NCI-H1092 (cell line): ENCODE measurements at places on chromosomes 5 and 9.

- no peak for DNase-seq
Measured at GRCh38 chr9:93681269-93682154, 105.1 kb downstream of the PHF2 start.

DNA sequence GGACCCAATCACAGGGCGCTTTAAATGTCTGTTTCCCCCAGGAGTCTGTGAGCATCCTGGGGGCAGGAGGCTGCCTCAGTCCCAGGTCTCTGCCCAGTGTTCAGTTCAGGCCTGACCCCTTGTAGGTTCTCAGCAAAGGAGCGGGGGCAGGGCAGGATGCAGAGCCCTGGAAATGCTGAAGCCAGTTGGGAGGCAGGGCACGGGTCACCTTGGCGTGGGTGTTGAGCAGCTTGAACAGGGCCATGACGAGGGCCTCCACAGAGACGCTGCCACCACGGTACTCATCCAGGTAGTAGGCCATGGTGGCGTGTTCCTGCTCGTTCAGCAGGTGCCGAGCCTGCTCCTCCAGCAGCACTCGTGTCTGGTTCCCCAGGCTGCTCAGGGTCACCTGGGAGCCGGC is 36.3 kb upstream of the AKNA start:
- no peak for DNase-seq

- DNase-seq, result no peak
Measured at GRCh38 chr9:116243708-116244107, 90.1 kb downstream of the PAPPA start.

- no peak for DNase-seq
Measured at GRCh38 chr5:76669245-76669644, 46.0 kb upstream of the F2RL2 start.

GRCh38 chr5:99369797-99370593 is 441.2 kb upstream of the CHD1 start:
- peak; percentile 71 for DNase-seq
